AG20443 (cell line): ENCODE measurements at places on chromosomes 3 and 15.
A peak's percentile ranks its signal among the peaks of the same experiment; 100 is the strongest.

- DNase-seq, result peak; percentile 84
Observed at GRCh38 chr3:139310474-139310933, 33.3 kb upstream of the MRPS22 start.

- no peak for DNase-seq
Observed at GRCh38 chr3:106208967-106209366, 340.2 kb upstream of the CBLB start.

DNA sequence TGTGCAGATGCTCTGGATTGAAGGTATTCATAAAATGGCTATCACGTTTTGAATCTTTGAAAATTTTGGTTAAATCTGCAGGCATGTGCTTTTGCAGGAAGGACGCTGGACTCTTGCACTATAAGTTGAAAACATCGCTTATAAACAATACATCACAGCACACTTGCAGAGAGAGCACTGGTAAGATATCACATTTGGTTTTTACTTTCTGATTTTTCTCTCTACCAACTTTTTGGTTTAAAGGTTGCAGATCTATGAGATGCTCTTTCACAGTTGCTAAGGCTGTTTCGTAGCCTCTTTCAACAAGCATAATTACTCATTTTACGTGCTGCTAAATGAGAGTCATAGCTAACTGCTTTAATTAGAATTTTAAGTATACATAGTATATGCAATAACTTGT is 724.4 kb upstream of the ARRDC4 start:
- DNase-seq, result no peak

- DNase-seq, result no peak
Observed at GRCh38 chr3:106032479-106032878, 163.7 kb upstream of the CBLB start.

GRCh38 chr3:127083778-127084397 is 101.0 kb downstream of the PLXNA1 start:
- DNase-seq, result no peak

GRCh38 chr15:46955576-46955975 is 761.7 kb upstream of the SEMA6D start:
- DNase-seq, result no peak

DNA sequence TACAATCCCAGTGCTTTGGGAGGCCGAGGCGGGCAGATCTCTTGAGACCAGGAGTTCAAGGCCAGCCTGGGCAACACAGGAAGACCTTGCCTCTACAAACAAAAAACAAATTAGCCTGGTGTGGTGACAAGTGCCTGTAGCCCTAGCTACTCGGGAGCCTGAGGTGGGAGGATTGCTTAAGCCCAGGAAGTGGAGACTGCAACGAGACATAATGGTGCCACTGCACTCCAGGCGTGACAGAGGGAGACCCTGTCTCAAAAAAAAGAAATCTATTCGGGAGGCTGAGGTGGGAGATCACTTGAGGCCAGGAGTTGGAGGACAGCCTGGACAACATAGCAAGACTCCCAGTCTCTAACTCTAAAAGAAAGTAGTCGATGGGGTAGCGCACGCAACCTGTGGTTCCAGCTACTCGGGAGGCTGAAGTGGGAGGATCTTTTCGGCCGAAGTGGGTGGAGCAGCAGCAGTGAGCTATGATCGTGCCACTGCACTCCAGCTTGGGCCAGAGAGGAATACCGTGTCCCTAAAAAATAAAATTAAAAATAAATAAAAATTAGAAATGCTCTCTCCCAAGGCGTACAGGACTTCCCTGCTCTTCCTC is 775 bp downstream of the C3orf33 start:
- DNase-seq, result no peak

DNA sequence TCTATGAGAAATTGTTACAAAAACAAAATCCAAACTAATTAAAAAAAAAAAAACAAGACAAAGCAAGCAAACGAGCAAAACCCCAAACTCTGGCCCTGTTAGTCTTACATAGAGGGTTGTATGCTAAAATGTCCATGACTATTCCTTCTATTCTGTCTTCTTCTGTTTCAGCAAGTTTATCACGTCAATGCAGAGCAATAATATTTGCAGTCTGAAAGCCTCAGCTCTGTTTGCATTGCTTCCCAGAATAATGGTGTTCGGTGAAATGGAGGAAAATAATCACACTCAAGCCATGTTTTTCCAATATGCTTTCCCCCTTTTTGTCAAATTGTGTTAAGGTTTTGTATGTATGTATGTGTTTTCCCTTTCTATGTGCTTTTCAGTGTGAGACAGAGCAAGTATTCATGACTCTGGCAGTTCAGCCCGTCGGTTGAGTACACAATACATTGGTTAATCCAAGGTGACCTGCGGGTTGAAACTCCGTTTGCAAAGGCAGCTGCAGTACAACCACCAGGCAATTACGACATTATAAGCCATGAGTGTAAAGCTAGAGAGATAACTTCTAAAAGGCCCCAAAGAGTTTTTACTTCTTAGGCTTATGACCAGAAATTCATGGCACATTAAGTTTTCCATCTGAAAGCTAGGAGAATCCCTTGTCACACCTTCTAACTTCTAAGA is 34.9 kb upstream of the MAGI1 start:
- no peak for DNase-seq

- no peak for DNase-seq
Observed at GRCh38 chr3:159528251-159528895, 460.3 kb upstream of the IL12A start.

- no peak for DNase-seq
Observed at GRCh38 chr15:86759800-86760523, 680.3 kb downstream of the AGBL1 start.

- DNase-seq, result no peak
Observed at GRCh38 chr3:177351757-177352158, 154.5 kb upstream of the TBL1XR1 start.

DNA sequence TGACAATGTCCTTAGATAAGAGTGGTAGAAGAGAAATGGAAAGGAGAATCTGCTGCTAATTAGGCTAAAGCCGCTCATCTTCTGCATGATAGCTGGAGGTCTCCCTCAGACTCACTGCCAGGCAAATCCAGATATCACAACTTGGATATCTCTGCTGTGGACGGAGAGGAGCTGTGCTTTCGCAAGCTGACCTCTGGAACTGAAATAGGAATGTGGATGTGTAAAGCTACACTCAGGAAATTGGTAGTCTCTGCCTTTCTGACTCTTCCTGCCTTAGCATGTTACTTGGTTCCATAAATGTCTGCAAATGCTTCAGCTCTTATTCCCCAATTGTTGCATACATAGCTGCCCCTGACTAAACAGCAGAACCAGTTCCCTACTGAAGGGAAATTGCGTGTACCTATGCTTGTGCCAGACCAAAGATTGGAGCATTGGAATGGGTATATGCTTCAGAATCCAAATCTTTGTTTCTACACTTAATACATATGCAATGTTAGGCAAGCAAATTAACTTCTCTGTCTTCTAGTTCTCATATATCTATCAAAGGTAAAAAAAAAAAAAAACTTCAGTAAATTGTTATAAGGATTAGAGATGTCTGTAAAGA is 74.7 kb upstream of the ROBO2 start:
- no peak for DNase-seq

- DNase-seq, result peak; percentile 26
Observed at GRCh38 chr15:49045751-49046219, 461 bp downstream of the SECISBP2L start.

DNA sequence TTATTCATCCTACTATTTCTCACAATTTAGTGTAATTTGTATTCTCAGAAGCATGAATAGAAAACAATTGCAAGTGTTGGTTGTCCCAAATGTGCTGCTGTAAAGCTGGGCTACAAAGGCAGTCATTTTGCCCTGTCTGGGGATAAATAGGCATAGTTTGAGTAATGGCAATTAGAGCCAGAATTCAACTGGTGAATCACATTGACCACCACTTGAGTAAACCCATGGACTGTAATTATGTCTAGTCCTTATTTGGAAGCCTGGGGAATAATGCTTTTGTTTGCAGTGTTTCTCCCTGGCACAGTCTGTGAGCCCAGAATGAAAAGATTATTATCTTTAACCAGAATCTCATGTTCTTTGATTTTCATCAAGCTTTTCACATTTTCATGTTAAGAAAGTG is 30.5 kb upstream of the CHL1 start:
- no peak for DNase-seq

GRCh38 chr3:102016417-102016816 is 167.1 kb downstream of the NFKBIZ start:
- no peak for DNase-seq

GRCh38 chr3:143414571-143415253 is 295.1 kb downstream of the CHST2 start:
- DNase-seq, result no peak

- DNase-seq, result no peak
Observed at GRCh38 chr3:152209060-152209459, 59.7 kb upstream of the MBNL1 start.

- no peak for DNase-seq
Observed at GRCh38 chr3:148034353-148034752, 625.2 kb downstream of the ZIC1 start.

GRCh38 chr3:156762631-156763185 is 63.4 kb upstream of the LEKR1 start:
- peak; percentile 64 for DNase-seq

DNA sequence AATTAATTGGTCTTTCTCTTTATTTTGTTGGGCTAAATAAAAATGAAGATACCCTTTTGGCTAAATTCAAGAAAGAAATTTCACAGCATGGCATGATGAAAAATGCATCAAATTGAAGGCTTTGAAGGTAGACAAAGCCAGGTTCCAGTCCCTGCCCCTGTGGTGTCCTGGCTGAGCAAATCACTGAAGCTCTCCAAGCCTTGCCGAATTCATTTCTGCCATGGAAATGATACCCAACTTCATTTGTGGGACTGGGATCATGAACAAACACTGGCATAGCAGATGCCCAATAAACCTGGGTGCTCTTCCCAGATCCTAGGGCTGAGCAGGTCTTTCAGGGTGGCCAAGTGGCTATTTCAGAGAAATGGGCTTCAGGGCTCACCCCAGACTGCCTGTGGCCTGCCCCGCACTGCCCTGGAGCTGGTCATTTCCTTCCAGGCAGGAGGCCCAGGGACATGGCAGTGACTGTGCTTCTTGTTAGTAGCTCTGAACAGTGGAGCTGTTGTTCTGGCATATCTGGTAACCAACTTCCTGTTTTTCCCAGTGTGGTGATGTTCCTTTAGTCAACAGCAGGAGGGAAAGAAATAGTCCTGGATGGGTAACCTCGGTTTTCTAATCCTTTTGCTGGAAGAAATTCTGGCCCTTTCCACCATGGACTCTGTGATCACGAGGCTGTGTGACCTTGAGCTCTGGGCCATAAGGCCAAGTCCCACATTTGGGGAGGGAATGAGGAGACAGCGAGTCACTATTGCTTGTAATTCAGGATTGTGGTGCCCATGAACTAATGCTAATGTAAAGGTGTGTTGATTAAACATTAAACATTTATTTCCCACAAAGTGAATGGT is 47.6 kb downstream of the CTDSPL start:
- no peak for DNase-seq

DNA sequence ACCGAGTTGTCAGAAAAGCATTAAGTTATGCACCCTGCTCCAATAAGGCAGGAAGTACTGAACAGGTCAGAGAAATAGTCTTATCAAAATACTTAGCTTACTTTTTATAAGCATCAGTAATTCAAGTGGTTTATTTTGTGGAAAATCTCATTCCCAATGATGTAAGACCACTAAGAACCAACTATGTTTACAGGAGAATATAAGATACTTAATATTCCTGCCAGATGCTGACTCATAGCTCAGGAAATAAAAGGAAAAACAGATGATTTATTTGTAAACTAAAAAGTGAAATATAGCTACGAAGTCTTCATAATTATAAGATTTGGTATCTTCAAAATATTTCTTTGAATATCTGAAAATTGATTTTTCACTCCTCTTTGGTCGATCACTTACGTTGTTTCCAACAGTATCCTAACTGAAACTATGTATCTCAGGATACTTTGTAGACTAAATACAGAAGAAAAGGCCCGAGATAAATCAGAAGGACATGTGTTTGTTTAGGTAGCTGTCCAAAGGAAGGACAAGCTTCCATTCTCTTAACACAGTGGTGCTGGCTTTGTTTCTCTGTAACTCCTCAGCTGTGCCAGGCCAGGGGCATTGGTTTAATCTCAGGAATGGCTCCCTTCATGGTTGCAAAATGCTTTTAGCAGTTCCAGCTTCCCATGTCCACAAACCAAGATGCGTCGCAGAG is 295.8 kb downstream of the GBE1 start:
- DNase-seq, result no peak

GRCh38 chr15:58252586-58253323 is 114.6 kb downstream of the AQP9 start:
- DNase-seq, result no peak

DNA sequence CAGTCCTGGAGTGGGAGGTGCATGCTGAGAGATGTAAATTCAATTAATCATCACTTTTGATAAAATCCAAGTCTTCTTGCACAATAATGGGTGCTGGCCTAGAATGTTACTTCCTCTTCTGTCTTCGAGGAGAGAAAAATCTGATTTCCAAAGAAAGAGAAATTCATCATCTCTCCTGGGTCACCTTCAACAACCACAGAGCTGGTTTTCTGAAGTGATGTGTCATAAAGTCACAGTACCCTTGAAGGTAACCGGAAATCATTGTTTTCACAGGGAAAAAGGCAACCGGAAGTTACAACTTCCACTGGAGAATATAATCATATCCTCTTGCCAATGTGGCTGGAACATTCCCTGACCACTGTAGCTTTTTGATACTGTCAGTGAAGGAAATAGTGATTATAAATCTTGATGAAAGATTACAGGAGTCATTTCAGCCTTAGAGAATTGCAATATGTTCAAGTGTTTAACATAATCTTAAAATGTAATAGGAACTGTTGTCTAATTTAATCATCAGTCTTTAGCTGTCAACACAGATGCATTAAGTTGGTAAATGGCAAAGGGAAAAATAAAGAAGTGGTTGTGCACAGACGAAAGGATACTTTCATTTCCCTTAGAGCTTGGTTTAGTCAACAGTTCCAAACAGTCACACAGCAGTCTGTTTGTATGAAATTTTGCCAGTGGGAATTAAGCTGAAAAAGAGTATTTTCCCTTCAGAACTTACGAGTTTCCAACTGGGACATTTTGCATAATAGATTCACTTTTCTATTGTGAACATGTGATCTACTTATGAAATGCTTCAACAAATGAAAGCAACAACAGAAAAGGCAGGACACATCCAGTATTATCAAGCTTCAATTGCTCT is 106.5 kb upstream of the SLC4A7 start:
- DNase-seq, result no peak

- peak; percentile 65 for DNase-seq
Observed at GRCh38 chr3:107884719-107885460, 205.9 kb downstream of the CD47 start.

DNA sequence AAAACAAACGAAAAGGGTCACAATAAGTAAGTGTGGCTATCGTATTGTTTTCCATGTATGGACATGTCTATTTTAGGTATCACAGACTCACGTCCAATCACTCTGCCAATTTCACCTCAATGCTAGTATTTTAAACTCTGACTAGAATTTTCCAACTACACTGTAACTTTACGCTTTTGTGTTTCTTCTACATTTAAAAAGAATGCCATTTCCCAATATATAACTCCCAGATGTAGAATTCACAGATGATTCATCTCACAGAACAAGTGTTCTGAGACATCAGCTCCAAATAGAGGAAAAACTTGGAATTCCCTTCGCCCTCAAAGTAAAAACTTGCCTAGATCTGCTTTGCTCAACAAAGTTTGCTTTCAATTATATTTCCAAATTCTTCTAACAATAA is 14.2 kb downstream of the LRIG1 start:
- peak; percentile 61 for DNase-seq
